Endothelial cell of umbilical vein (primary cell): ENCODE measurements at places on chromosomes 4 and X.

DNA sequence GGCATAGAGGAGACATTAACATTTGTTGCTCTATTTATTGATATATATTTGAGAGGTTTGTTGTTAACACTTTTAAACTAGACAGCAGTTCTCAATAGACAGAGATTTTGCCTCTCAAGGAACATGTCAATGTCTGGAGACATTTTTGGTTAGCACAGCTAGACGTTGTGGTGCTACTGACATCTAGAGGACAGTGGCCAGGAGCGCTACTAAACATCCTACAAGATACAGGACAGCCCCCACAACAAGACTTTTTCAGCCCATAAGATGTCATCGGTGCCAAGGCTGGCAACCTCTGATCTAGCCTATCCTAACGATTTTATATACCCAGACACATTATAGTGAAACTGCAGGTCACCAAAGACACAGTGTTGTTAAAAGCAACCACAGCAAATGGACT, 18.4 kb upstream of the CTSO start:
- no peak for DNase-seq

DNA sequence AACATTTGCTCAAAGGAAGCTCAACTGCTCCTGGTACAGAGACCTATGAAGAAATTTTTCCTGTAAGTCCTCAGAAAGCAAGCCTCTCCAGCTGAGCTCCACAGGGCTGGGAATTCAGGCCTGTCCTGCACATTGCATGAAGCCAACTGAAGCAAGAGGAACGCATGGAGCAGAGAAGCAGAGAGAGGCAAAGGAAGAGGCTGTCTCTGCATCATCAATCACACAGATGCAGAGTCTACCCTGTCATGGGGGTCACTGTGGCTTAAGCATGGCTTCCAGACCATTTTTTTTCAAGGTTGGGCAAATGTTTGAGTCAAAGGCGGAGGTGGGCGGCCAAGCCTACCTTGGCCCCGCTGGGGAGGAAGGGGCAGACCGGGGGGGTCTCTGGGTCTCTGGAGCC, 110.3 kb upstream of the MSX1 start:
- no peak for DNase-seq

- no peak for DNase-seq
These were observed 3.4 kb downstream of the SMR3A start for GRCh38 chr4:70364002-70364401.

DNA sequence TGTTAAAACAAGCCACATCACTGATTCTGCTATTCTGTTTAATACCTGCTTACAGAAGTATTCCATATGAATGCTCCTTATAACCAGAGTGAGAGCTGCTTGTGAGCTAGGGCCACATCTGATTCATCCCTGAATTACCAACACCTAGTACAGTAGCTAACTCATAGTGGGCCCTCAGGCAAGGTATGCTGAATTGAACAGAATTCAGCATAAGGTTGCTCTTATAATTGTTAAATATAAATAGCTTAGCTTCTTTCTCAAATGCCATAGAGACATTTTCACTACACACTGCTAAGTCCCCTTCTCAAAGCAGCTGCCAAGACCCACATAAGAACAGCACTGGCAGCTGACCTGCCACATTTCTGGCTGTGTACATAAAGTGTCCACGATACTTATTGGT, 27.0 kb upstream of the MCF2 start:
- DNase-seq: no peak

DNA sequence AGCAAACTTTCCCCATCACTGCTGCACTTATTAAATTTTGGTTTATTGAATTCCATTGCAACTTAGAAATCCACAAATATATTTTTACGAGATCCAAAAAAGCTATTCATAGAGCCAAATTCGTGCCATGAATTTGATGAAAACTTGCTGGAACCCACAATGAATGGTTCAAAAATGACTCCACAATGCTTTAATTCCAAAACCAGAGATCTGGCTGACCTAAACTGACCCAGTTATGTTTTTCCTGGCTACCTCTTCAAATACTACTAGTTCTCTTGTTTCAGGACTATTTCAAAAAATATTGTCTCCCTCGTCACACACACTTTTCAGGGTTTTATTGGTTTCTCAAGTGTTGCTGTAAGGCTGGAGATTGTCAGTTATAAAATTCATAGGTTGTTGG, 474.8 kb downstream of the PDGFC start:
- DNase-seq: no peak

DNA sequence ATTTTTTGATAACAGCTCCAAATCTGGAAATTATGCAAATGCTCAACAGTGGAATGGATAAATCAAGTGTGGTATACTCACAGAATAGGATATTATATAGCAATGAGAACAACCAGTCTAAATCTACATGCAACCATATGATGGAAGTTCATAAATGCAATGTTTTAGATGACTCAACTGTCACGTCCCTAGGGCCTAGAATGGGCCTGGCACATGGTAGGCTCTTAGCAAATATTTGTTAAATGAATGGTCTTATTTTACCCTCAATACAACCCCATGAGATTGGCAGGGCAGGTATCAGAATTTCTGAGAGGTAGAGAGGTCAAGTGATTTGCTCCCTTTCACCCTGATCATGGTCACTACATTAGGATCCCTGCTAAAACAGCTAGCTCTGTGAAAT, 14.6 kb upstream of the NKX3-2 start:
- DNase-seq: no peak

GRCh38 chrX:139929876-139930275, 3.0 kb downstream of the ATP11C start:
- DNase-seq: no peak

DNA sequence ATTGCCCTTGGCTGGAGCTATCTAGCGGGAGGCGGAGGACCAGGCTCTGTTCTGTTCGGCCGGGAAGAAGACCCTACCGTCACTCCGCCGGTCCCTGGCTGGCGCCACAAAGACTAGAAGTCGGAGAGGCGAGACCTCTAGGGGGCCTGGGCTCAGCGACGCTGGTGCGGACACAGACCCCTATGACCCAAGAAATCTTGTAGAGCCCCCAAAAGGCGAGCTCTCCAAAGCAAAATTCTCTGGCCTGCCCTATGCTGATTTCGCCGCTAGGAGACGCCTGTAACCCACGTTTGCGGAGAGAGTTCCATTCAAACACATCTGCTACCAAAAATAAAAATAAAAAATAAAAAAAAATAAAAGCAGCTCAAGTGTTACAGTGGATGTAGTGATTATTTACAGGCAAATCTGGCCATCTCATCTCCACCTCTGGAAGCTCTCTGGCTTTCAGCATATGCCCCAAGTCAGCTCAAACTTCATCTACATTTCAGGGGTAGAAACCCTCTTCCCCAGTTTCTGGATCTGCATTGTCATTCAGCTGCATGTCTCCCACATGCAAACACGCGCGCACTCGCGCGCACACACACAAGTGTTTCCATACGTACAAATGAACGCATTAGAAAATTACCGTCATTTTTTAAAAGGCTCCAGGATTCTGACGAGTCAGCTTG, 2.4 kb upstream of the PCDH10 start:
- peak; percentile 88 for DNase-seq

GRCh38 chrX:118437283-118437682, 58.3 kb upstream of the DOCK11 start:
- no peak for DNase-seq

GRCh38 chr4:105588252-105588651, 35.8 kb downstream of the ARHGEF38 start:
- no peak for DNase-seq

DNA sequence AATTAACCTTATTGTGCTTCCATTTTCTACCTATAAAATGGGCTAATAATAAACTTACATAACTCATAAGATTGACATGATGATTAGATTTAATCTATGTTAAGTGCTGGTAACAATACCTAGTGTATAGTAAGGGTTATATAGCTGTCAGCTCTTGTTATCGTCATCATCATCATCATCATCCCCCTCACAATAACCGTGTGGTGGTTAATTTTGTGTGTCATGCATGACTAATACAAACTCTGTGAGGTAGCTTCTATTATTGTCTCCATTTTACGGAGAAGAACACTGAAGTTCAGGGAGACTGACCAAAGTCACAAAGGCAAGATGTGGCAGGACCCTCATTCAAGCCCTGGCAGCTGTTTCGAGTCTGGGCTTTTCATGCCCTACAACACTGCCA, 211.3 kb downstream of the PALLD start:
- DNase-seq: no peak

DNA sequence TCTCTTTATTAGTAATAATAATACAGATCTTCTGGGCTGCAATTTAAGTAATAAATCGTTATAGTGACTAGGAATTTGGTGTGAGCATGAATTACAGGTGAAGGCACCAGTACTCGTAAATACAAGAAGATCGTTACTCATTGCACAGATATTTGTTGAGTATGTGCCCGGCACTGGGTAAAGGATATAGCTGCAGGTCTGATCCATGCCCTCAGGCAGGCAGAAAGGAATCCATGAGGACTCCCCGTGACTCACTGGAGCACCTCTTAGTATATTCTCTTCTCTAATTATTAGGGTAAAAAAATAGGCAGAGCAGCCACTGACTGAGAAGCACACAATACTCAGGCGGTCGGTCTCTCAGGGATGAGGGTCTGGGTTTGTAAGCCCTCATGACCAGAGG, 868.3 kb downstream of the RAB28 start:
- no peak for DNase-seq

DNA sequence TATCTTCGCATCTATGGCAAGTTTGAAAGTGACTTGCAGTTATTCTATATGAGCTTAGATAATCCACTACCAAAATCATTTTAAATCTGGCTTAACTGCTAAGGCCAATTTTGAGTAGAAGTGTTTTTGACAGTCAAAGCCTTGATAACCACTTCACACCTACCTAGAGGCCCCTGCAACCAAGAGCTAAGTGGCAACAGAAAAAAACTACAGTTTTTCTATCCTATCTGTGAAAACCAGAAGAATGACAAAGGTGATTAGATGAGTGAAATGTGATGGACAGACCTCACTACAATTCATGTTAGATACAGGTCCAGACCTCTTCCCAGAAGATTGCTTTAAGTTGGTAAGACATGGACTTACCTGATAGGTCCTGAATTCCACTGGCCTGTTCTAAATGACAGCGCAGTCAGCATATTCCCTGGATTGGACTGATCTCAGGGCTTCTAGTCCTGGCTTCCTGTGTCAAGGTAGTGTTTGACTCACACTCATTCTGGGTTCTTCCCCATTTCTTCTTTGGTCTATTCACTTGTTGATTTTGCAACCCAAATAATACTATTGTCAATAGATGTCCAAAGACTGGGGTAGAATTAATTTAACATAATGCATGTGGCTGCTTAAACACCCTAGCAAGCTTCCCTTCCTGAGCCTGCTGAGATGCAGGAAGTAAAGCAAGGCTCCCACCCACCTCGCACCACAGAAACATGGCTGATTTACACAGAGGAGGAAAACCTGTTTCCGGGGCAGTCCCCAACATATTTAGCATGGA, 65.1 kb downstream of the PPP3CA start:
- DNase-seq: no peak

DNA sequence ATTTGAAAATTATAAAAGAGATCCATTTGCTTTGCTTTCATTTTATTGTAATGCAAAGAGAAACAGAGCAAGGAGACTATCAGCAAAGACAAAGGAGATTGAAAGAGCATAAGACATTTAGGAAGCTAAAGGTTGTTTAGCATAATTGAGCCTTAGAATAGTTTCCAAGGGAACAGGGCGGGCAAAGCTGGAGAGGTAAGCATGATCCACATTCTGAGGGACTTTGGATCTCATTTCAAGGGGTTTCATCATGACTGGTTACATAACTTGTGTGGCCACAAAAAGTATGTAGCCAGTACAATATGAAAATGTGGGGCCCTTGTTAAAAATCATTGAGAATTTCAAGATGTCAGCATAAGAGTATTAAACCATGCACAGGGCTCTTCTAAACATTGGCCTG, 406.5 kb downstream of the RPA4 start:
- DNase-seq: no peak

DNA sequence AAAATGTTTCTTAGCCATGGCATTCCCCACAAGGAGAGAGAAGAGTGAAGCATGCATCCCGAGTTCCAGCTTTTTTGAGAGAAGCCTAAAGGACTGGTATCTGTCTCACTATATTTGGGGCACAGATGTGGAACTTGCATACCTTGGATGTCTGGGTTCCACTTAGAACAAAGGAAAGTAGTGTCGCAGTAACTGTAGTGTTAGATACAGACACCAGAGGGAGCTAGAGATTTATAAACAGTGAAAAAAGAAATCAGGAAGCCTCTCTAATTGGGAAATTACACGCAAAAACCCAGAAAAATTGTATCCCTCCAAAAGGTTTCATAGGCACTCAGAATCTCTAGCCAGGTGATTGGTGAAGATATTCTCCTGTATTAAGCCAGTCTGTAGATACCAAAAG, 34.4 kb downstream of the AGTR2 start:
- peak; percentile 1 for DNase-seq

- DNase-seq: no peak
These were observed at the start of gene FLNA for GRCh38 chrX:154374313-154375155. FLNA (minus strand) TSS chrX:154374634; CDS start chrX:154371245, 3,389 bp downstream.

DNA sequence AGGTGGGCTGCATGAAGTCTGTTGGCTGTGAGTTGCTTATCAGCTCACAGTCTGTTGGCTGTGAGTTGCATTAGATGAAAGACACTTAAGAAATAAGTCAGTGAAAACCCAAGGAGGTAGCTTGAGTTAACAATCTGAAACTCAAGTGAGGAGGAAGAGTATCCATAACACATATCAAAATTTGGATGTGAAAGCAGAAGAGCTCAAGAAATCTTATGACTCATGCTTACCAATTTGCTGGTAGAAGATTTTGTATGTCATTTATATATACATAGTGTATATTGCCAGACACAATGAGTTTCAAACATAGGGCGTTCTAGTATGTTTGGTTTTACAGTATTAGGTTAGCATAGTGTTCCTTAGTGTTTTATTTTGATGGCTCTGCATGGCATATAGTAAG, 107.4 kb downstream of the DDIT4L start:
- no peak for DNase-seq

GRCh38 chrX:129641941-129642340, 12.8 kb downstream of the APLN start:
- DNase-seq: no peak

- DNase-seq: no peak
These were observed 72.9 kb upstream of the GUCY1A1 start for GRCh38 chr4:155593793-155594192.

GRCh38 chr4:175970724-175971123, 94.9 kb upstream of the WDR17 start:
- DNase-seq: no peak

DNA sequence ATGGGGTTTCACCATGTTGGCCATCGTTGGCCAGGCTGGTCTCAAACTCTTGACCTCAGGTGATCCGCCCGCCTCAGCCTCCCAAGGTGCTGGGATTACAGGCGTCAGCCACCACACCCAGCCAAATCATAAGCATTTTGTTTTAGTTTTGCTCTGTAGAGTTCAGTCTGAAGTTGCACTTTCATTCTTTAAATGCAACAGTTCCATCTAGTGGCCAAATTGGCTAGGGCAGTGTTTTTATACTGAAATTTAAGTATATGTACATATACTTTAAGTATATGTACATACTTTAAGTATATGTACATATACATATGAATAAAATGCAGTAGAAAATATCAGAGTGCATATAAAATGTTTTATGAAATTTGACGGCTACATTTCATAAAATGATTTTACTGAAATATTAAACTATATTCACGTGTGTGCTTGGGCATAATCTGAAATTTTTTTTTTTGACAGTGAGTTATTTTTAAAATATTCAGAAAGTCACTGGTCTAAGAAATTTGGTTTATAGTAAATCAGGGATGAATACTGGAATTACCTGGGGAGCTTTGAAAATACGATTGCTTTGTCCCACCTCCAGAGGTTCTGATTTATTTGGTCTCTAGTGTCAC, 145.5 kb downstream of the NWD2 start:
- peak; percentile 61 for DNase-seq

- no peak for DNase-seq
These were observed 2.4 kb downstream of the DGKQ start for GRCh38 chr4:970854-971520.
